ENCODE measurements at places on chromosomes 16 and 17.

DNA sequence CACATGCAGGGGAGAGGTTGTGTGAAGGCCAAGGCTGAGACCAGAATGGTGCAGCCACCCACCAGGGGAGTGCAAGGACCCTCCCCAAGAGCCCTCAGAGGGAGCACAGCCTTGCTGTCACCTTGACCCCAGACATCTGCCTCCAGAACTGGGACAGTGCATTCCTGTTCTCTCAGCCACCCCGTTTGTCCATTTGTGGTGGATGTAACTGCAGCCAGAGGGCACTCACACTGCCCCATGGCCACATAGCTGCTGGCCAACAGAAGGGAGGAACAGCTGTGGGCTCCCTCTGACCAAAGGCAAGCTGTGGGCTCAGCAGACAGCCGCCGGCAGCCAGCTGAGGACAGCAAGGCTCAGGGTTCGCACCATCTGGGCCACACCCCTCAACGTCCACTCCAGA lies 49.8 kb upstream of the KLHDC4 start:
- DNase-seq = no peak

- no peak for DNase-seq
Observed at GRCh38 chr16:2490190-2491105, 15.5 kb downstream of the TBC1D24 start.

DNA sequence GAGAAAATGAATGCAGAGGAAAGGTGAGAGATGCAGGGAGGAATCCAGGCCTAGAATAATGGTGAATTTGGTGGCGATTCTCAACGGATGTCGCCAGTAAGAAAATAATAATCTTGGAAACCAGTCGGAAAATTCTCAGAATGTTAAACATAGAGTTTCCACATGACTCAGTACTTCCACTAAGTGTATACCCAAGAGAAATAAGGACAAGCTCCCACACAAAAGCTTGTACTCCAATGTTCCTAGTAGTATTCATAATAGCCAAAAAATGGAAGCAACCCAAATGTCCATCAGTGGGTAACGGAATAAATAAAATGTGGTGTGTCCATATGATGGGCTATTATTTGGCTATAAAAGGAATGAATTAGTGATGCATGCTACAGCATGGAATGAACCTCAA lies 19.4 kb upstream of the ENGASE start:
- no peak for DNase-seq

DNA sequence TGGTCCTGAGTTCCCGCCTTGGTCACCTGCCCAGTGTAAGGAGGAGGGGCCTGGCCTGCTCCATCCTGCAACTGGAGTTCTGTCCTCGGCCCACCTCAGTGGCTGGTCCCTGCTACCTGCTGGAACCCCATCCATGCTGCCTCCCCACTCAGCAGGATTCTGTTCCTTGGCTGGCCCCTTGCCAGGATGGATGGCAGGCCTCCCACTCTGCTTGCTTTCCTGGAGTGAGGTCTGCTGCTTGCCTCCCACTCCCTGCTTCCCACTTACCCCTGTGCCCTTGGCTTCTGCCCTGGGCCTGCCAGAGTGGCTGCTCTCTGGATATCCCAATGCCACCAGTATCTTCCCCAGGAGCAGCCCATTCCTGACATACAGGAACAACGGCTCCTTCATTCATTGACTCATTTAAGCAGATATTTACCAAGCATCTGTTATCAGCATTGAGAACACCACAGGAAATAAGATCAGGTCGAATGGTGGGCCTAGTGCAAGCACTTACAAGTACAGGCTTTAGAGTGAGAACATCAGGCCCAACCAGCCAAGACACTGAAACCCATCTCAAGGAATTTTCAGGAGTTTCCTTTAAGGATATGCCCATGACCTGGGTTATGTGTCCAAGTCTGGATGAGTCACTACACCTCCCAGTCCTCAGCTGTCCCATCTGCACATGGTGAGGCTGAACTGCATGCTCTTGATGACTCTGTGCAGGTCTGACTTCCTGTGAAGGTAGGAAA lies 17.0 kb upstream of the RPRML start:
- no peak for DNase-seq

DNA sequence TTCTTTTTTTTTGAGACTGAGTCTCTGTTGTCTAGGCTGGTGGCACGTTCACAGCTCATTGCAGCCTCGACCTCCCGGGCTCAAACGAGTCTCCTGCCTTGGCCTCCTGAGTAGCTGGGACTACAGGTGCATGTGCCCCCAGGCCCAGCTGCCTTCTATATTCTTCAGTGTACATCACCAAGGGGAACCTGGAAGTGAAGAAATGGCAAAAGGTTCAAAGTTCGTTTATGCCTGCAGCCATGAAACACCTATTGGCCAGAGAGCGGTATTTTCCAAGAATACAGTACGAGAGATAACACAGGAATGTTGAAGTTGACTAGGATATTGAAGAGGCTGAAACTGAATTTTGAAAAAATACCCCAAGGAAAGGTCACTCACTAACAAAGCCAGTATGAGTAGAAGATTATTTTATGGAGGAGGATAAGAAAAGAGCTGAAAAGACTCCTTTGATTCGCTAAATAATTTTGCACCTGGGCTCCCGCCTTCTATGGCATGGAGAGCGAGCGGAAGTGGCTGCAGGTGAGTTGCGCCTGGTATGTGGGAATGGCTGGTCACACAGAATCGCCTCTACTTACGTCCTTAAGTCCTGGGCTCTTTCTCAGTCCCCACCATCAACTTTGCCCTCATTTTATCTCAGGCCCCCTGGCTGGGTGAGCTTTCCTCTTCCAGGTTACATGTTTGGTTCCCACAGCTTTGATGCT lies 9.8 kb downstream of the ST6GALNAC1 start:
- no peak for DNase-seq

DNA sequence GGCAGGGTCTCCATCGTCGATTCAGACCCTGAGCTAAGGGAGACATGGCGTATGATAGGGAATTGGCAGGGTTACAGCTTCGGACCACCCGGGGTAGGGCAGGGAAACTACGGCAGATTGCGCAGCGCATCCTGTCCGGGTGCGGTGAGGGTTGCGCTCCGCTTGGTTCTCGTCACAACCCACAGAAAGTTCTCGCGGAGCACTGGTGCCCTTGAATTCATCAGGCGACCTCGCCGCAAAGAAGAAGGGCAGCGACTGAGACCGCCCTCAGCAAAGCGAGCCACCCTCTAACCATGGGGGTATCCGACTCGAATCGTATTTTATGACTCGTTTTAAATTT lies 1.2 kb downstream of the HS3ST3B1 start:
- peak; percentile 79 for DNase-seq

DNA sequence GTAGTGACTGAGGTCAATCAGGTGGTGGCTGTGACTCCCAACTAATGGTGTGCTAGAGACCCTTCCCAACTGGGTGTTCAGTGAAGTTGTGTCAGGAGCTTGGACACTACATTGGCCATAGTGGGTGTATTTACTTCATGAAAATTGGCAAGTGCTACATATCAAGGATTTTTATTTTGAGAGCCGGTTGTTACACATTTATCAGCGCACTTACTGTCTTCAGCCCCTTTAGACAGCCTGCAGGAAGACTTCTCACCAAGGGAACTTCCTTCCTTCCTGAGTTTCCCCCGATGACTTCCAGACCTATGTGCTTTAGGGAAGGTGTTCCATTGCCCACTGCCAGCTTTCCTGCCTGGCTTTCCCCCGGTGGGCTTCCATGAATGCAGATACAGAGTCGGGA lies 261.2 kb downstream of the CBLN1 start:
- no peak for DNase-seq

DNA sequence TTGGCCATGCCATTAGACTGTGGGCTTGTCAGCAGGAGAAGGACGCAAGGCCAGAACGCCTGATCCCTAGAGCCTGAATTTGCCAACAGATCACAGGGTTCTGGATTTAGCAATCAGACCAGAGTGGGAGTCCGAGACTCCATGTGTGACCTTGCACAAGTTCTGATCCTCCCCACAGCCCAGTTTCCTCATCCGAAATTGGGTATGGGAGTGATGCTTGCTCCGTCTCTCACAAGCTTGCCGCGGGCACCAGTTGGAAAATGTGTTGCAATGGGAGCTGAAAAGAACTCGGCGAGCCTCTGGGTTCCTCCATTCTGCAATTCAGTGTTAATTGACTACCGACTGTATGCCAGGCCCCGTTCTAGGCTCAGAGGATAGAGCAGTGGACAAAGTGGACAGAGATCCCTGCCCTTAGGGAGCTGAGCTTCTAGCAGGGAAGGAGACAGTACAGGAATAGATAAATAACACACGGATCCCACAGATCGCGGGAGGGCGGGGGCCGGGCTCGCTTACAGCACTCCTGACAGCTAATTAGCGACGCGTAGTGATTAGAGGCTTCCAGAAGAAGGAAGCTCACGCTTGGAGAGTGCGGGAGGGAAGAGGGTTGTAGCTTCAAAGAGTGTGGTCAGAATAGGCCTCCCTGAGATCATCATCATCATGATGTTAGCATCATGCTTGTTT lies 150.4 kb upstream of the CIBAR2 start:
- no peak for DNase-seq

GRCh38 chr17:78746263-78746948 lies 35.7 kb downstream of the CYTH1 start:
- DNase-seq = no peak

DNA sequence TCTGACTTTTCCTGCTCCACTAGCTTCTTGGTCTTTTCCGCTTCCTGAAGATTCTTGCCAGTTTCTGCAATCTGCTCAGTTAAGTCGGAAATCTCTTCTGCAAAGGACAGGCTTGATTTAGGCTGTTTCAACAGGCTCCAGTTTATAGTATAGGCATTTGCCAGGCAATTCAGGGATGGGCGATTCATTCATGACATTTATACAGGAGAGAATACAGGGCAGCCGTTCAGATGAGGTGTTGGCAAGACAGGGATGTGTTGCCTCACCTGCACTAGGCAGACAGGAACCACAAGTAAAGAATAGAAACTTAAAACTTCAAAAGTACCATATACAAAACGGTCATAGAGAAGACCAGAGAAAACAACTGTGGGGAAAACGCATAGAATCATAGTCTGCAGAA lies 61.7 kb downstream of the MYH13 start:
- DNase-seq = no peak

DNA sequence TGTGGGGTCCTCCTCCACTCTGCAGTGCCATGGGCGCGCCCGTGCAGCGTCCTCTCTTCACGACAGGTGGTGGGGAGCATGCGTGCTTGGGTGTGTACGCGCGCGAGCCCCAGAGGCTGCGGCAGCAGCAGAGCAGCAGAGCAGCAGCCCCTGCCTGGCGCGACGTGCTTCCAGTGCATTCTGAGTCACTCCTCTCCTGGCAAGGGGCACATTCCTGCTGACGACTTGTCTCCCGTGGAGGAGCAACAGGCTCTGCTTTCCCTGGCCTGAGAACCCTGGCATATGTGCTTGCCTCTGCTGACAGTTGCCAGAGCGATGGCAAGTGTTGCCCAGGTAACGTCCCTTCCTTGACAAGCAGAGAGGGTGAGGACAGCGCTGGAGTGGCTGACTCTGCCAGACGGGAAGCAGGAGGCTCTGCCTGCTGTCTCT lies 133.8 kb upstream of the PLCG2 start:
- no peak for DNase-seq

DNA sequence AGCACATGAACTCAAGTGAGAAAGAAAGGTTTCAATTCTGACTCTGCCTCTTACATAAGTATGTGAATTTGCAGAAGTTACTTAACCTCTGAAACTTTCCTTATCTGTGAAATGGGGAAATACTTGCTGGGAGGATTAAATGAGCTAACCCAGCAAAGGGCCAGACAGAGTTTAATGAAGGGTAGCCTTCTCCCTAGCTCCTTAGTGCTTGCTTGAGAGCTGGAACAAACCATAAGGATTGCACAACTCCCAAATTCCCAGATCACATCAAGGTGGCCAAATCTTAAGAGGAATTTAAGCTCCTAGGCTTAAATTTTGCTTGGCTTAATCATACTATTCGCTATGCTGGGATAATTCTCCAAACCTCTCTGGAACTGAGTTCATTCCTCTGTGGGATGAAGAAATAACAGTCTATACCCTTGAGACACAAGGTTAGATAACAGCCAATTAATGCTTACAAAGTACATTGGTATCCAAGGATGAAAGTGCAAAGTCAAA lies 11.8 kb upstream of the WSB1 start:
- no peak for DNase-seq

DNA sequence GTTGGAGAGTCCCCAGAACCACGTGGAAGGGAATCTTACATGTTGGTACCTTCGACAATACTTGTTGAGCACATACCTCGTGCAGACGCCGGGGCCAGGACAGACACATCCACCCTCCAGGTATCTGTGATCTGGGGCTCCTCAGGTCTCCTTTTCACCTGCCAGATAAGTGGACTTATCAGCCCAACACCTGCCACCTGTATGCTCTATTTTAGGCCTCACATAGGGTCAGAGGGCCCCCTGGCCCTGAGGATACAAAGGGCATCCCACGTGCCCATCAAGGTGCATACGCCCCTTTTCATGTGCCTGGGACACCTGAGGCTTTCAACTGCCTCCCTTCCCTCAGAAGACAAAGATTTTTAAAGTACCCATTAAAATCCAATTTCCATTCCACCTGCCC lies 212.7 kb downstream of the MRTFB start:
- DNase-seq = no peak

DNA sequence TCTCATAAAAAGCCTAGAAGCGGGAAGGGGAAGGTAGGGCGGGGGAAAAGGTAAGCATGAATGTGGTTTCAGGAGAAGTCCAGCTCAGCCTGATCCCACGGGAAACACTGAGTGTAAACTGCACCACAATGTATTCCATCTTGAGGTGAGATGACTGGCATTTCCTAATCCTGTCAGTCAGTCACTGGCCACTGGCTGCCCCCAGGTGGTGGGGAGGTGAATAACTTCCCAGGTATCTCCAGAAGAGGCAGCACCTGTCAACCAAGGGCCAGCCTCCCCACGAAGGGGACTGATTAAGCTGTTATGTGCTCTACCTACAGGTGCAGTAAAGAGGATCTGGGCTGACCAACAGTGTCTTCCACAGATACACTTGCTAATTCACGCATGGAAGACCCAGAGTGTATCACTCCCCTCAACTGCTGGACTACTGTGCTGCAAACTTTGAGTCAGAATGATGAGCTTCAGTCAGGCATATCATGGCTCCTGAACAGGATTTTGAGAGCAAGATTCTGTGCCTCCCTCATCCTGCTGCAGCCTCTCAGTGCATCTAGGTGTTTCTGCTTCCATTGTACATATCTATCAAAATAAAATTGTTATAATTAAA lies 108.5 kb upstream of the CCL2 start:
- peak; percentile 73 for DNase-seq

- DNase-seq = peak; percentile 81
Observed at GRCh38 chr17:57671667-57672632, 73.1 kb downstream of the CCDC182 start.
